Stimulated activated CD8-positive, alpha-beta memory T cell treated with anti-CD3 and anti-CD28 coated beads, Interleukin-15, amount 100 ng/mL, for 4 hours (primary cell): ENCODE measurements at places on chromosomes 4 and X.

DNA sequence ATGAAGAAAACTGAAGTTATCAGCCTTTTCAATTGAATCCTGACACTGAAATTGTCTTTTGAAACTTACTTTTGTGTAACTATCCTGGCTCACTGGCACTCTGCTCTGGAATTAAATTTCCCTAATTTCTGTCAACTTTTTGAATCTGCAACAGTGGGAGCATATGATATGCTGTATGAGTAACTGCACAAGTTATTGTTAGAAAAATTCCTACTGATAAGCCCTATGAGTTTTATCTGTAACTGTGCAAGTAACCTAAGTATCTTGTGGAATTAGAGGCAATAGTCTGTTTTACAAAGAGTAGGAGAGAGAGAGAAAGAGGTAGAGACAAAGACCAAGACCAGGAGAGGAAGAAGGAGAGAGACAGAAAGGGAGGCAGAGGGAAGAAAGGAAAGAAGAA, 9.2 kb upstream of the HPGD start:
- no peak for DNase-seq

GRCh38 chr4:92305148-92305877, 1.5 kb downstream of the GRID2 start:
- DNase-seq: no peak

GRCh38 chr4:48493452-48494100, 3.5 kb downstream of the ZAR1 start:
- DNase-seq: no peak

DNA sequence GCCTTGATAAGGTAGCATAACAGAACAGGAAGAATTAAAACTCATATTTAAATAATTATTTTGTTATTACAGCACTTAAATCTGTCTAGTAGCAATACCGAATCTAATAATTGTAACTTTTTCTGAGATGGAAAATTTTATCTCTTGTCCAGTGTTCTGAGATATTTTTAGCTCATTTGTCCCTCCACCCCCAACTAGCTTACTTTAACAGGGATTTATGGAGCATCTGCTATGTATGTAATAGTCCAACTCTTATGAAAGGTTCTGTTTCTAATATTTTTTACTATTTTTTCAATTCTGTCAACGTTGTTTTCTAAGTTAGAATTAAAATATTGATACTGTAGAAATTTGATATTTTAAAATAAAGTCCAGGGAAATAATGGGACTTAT, 38.2 kb upstream of the NUDT6 start:
- DNase-seq: no peak

DNA sequence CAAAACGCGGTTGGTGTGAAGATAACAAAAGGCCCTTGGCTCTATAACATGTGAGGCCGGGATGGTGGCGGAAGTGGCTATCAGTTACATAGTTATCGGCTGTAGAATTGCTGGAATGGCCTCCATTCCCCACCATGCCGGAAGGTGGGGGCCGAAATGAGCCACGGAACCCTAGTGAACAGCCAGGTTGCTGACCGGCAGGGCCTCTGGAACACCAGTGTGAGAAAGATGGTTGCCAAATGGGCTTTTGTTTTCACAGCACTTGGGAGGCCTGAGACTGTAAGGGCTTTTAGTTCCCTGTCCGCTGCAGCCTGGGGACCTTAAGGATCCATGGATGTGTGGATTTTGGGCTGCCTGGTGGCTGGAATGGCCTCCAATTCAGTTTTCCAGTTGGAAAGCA, 23.3 kb upstream of the ARX start:
- DNase-seq: no peak

GRCh38 chr4:153936121-153936520, 147.2 kb upstream of the SFRP2 start:
- DNase-seq: no peak

DNA sequence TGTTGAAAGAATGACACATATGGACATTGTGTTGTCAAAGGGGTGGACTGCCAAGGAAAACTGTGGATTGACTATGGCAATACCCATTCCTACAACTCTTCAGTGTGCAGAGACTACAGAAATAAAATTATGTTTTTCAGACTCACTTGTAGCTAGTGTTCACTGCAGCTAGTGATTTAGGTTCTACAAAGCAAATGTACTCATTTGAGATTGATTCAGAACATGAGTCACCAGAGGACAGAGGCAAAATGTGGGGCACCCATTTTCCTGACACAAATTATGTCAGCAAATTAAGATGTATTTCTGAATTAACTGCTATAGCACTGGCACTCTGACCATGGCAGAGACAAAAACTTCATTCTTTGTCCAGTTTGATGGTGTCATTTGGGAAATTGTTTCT, 40.7 kb downstream of the SPCS3 start:
- no peak for DNase-seq

- no peak for DNase-seq
These were observed 610.4 kb downstream of the BCOR start for GRCh38 chrX:39487166-39487968.
